ENCODE measurements at places on chromosomes 3 and 15. TPM values are rescaled to one million over a fixed set of nuclear protein-coding genes. Genes with fewer than 3 reads are reported as not detected.

CFAP100 gene
- total RNA-seq, result not detected

FAM107A gene
- total RNA-seq, result 12.2 TPM

NEO1 gene
- 0.61 TPM for total RNA-seq

SAMD7 gene
- not detected for total RNA-seq

CD86 gene
- not detected for total RNA-seq

MKRN3 gene
- not detected for total RNA-seq

SLC22A13 gene
- total RNA-seq, result not detected

ZFYVE19 gene
- 21.4 TPM for total RNA-seq

RTP4 gene
- total RNA-seq, result 0.61 TPM

STAC gene
- total RNA-seq, result not detected

GP9 gene
- total RNA-seq, result 0.32 TPM

AHSG gene
- total RNA-seq, result not detected

TIMP4 gene
- total RNA-seq, result not detected

COX5A gene
- total RNA-seq, result 71.1 TPM

LRTM1 gene
- total RNA-seq, result not detected

PRR20G gene
- total RNA-seq, result not detected

TMC3 gene
- not detected for total RNA-seq

CCDC80 gene
- total RNA-seq, result 7.5 TPM

ANKRD28 gene
- total RNA-seq, result 131 TPM

DNAH12 gene
- total RNA-seq, result not detected

UBA3 gene
- total RNA-seq, result 79.6 TPM

RNU5B-1 gene
- not detected for total RNA-seq

SLC51A gene
- not detected for total RNA-seq

UROC1 gene
- not detected for total RNA-seq

RASSF1 gene
- 16.7 TPM for total RNA-seq

SNX22 gene
- total RNA-seq, result 0.76 TPM

RETNLB gene
- total RNA-seq, result not detected

Data from epithelial cell of umbilical artery (primary cell).